Umbilical cord (tissue), 2 donors: ENCODE measurements at places on chromosomes 11 and 22. TPM values are rescaled to one million over a fixed set of nuclear protein-coding genes. Genes with fewer than 3 reads are reported as not detected.

- peak; percentile 90 for DNase-seq
Measured at GRCh38 chr22:29030618-29031226, 30.9 kb downstream of the C22orf31 start.

DNA sequence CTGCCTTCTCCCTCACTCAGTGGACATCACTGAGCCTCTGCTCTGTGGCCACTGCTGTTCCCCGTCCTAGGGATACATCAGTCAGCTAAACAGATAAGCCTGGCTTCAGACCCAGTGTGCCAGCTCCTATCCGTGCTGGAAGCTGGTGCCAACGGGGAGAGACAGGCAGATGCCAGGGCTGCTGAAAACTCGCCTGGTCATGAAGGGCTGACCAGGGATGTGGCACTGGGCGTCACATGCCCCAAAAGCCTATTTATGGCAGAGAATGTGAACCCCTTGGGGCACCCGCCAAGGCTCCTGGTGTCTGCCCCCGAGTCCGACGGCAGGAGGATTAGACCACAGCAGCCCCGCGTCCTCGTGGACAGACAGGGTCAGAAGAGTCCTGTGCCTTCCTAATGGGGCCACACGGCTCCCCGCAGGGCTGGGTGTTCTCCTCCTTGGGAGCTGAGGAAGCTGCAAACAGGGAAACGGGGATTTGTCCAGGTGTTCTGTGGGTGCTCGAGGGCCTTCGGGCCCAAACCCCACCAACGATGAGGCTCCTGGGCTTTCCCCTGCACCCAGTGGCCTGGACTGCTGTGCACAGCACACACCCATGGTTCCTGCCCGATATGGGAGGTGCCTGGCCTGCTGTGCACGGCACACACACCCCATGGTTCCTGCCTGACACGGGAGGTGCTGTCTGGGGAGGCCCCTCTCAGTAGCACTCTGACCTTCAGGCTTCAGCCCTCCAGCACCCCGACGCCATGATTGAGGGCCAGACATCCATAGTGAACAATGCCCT, 19.9 kb downstream of the ANO1 start:
- no peak for DNase-seq

- no peak for DNase-seq
Measured at GRCh38 chr11:3894128-3894731, 38.8 kb downstream of the STIM1 start.

- DNase-seq = no peak
Measured at GRCh38 chr11:11810764-11811726, 30.7 kb upstream of the USP47 start.

GRCh38 chr11:107756553-107756952, 44.7 kb upstream of the SLN start:
- no peak for DNase-seq

DNA sequence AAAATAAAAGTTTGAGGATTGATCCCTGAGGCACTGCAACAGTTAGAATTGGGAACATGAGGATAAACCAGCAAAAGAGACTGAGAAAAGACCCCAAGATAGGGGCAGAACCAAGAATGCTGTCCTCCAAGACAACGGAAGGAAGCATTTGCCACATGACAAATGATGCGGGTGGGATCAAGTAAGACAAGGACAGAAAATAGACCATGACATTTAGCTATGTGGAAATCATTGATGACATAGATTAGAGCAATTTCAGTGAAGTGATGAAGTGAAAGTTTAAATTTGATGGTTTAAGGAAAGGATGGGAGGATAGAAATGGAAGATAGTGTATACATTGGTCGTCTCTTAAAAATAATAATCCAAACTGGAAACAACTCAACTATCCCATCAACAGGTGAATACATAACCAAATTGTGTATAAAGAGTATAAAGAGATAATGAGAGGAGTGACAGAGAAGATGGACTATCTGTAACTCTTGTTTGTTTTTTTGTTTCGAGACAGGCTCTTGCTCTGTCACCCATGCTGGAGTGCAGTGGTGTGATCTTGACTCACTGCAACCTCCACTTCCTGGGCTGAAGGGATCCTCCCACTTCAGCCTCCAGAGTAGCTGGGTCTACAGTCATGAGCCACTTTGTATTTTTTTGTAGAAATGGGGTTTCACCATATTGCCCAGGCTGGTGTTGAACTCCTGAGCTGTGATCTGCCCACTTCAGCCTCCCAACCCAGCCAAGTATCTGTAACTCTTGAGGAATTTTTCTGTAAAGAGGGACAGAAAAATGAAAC, 48.7 kb upstream of the FDX1 start:
- DNase-seq = no peak

DNA sequence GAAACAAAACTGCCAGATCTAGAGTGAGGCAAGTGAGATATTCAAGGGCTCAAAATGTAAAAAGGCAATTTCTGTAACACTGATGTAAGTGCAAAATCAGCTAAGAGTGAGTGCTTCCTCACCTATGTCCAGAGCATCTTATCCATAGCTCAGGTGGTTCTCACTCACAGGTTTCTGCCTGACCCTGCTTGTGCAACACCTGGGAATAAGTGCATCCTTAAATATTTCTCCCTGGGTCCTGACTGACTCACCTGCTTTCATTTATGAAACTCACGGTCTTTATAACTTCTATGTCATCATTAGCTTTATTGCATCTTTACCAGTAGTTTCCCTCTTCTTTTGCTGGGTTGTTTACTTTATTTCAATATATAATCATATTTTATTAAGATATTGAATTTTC, 260.6 kb downstream of the CNTN5 start:
- no peak for DNase-seq

- no peak for DNase-seq
Measured at GRCh38 chr11:34204396-34205279, 99.2 kb downstream of the NAT10 start.

- no peak for DNase-seq
Measured at GRCh38 chr22:50221410-50222300, 20.8 kb downstream of the SELENOO start.

GRCh38 chr22:35135165-35135564, 69.2 kb downstream of the ISX start:
- no peak for DNase-seq

DNA sequence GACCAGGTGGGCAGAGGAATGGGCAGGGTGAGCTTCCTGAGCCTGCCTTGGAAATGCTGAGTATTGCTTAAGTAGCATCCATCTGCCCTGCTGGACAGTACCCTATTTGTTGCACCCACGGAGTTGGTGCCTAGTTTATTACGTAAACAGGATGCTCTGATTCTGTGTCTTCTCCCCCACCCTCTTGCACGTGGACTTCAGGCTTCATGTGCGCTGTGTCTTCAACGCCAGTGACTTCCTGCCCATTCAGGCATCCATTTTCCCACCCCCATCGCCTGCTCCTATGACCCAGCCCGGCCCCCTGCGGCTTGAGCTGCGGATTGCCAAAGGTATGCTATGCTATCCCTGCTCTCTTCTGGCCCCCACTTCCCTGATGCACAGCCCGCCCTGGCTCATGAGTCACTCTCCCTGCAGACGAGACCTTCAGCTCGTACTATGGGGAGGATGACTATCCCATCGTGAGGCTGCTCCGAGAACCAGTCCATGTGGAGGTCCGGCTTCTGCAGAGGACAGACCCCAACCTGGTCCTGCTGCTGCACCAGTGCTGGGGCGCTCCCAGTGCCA, 5.7 kb downstream of the ZP1 start:
- DNase-seq = peak; percentile 14

DNA sequence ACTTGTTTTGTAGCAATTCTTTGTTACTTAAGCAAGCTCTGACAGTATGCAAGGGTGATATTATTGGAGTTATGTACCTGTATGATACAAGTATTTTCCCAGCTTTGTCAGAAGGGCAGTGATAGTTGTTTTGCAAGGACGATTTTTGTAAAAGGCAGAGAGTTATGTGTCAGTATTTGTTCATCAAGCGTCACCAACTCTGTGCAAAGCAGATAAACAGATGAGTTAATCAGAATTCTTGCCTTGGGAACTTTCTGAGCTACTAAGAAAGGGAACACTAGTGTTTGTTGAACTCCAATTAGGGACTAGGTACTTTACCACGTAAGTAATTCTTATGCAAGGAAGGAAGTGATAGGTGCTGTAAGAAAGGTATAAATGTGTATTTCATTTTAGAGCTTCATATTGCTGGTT, 1.4 kb downstream of the USP47 start:
- DNase-seq = peak; percentile 33

GRCh38 chr11:35650006-35650405, 12.6 kb upstream of the TRIM44 start:
- DNase-seq = no peak

DNA sequence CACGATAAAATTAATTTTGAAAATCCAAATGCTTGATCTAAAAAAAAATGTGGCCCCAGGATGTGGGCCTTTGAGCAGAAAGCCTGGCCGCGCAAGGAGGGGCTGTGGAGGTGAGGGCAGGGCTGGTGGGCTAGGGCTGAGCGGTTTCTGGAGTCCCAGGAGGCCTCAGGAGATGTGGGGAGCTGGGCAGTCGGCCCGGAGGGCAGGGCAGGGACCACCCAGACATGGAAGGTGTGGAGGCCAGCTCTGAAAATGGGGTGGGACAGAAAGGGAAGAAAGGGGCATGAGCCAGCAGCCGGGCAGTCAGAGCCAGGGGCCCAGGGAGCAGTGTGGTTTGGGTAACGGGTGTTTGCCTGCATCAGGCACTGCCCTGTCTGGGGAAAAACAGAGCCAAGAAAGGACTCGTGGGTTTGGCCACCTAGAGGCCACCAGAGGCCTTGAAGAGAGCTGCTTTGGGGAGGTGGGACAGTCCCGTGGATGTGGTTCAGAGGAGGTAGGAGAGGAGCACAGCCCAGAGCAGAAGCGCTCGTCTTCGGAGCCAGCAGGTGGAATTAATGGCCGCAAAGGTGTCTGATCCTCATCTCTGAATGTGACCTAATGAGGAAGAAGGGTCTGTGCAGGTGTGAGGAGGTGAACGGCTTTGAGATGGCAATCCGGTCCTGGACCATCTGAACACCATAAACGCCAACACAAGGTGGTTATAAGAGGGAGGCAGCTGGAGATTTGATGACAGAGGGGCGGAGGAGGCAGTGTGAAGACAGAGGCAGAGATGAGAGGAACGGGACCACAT, 50.2 kb downstream of the IGF2 start:
- no peak for DNase-seq

GRCh38 chr11:121323046-121323607, 30.6 kb downstream of the SC5D start:
- DNase-seq = no peak

- DNase-seq = peak; percentile 13
Measured at GRCh38 chr11:103870821-103871309, 165.6 kb upstream of the DDI1 start.

GRCh38 chr22:32618441-32619140, 144.0 kb downstream of the FBXO7 start:
- peak; percentile 52 for DNase-seq

DNA sequence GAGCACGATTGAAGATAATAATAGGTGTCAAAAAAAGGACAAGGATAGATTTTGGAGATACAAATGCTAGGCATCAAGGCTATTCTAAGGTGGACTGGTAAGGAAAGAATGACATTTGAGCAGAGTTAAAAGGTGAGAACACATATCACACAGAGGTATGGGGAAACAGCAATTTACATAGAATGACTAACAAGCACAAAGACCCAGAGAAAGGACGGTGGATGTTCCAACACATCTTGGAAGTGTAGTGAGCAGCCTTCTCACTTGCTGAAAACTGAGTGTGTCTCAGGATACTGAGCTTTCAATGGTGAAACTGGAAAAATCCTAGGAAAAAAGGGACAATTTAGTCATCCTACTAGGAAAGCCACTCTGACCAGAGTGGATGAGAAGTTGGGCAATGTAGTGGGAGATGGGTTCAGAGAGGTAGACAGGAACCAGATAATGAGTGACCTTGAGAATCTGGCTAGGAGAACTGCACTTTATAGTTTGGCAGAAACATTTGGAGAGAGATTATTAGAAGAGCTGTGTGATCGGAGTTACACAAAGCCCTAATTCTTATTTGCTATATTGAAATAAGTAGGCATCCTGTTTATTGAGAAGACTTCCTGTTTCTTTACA, 706.0 kb downstream of the KCNA4 start:
- no peak for DNase-seq

DNA sequence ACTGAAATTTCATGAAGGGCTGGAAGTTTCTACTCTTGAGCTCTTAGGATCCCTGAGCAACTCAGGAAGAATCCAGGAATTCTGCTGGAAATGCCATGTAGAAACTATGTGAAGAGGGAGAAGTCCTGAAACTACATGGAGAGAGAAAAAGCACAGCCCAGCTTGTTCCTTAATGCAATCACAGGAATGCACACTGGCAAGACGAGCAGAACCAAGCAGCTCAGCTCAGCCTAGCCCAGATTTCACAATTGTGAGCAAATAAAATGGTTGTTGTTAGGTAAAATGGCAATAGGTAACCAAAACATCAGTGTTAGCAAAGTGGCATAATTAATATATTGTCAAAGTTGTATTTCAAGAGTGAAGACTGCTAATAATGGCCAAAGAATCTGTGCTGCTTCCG, 28.1 kb downstream of the ZNF214 start:
- DNase-seq = peak; percentile 8

GRCh38 chr22:29456211-29456671, 17.9 kb downstream of the RFPL1 start:
- DNase-seq = peak; percentile 79

DNA sequence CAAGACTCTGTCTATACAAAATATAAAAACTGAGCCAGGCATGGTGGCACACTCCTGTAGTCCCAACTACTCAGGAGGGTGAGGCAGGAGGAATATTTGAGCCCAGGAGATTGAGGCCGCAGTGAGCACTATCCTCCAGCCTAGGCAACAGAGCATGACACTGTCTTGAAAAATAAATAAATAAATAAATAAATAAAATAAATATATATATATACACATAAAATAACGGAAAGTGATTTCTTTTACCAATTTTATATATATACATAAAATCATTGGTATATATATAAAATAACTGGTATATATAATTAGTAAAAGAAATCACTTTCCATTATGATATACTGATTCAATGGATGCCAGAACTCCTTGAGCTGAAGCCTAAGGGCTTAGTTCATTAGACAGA, 91.8 kb downstream of the MRTFA start:
- DNase-seq = no peak

- DNase-seq = no peak
Measured at GRCh38 chr22:47575291-47575690, 812.8 kb downstream of the TBC1D22A start.

- DNase-seq = no peak
Measured at GRCh38 chr22:47162865-47163264, 400.4 kb downstream of the TBC1D22A start.

PDE3B gene
- 12.3 TPM for total RNA-seq

DESI1 gene
- 14.7 TPM for total RNA-seq

OR4D5 gene
- total RNA-seq = 7.2 TPM

OR5F1 gene
- 1.4 TPM for total RNA-seq

JAM3 gene
- total RNA-seq = 156 TPM

TREH gene
- total RNA-seq = not detected

XPNPEP3 gene
- 5.8 TPM for total RNA-seq

CSF2RB gene
- 8.7 TPM for total RNA-seq

OR5A1 gene
- total RNA-seq = 2.2 TPM

TUB gene
- 28.6 TPM for total RNA-seq

RBMXL2 gene
- 1.4 TPM for total RNA-seq

OR51B4 gene
- total RNA-seq = 3.1 TPM

MCHR1 gene
- 1.4 TPM for total RNA-seq

VPREB1 gene
- 1.9 TPM for total RNA-seq

ZC3H12C gene
- 10.8 TPM for total RNA-seq

MYBPC3 gene
- 1.2 TPM for total RNA-seq
